ENCODE measurements at places on chromosomes 16 and 17.
A peak's percentile ranks its signal among the peaks of the same experiment; 100 is the strongest.

- no peak for DNase-seq
- peak overlapping the region; percentile 82 for H3K27ac ChIP-seq
- H3K36me3 ChIP-seq, result peaks cover 5% of the 10 kb centered on the region
- H3K4me1 ChIP-seq, result peaks cover 31% of the 10 kb centered on the region
These were observed 913 bp downstream of the CDIP1 start for GRCh38 chr16:4537376-4538343.

- no peaks in the 10 kb centered on the region for H3K27me3 ChIP-seq
- H3K4me1 ChIP-seq, result peaks cover 61% of the 10 kb centered on the region
- H3K36me3 ChIP-seq, result peaks cover 12% of the 10 kb centered on the region
- no peak for DNase-seq
These were observed 135.4 kb downstream of the CLEC16A start for GRCh38 chr16:11079652-11080187.

- DNase-seq, result no peak
- no peaks in the 10 kb centered on the region for H3K4me1 ChIP-seq
- H3K36me3 ChIP-seq, result no peaks in the 10 kb centered on the region
- no peak overlapping the region for H3K27ac ChIP-seq
These were observed 476.8 kb upstream of the CDH11 start for GRCh38 chr16:65598621-65599020.

DNA sequence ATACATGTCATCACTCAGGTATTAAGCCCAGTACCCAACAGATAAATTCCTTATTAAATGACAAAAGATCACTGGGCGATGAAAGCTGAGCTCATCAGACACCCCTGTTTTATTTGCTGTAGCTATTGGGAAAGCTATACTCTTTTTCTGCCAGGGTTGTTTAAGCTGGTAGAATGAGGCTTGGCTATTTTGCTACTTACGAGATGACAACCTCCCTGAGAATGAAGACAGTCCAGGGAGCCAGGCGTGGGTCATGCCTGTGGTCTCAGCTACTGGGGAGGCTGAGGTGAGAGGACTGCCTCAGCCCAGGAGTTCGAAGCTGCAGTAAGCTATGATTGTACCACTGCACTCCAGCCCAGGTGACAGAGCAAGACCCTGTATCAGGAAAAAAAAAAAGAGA, 4.3 kb upstream of the SH2B1 start:
- no peak for DNase-seq
- no peaks in the 10 kb centered on the region for H3K36me3 ChIP-seq
- H3K4me3 ChIP-seq, result no peak overlapping the region
- peaks cover 10% of the 10 kb centered on the region for H3K4me1 ChIP-seq
- H3K27me3 ChIP-seq, result no peaks in the 10 kb centered on the region

DNA sequence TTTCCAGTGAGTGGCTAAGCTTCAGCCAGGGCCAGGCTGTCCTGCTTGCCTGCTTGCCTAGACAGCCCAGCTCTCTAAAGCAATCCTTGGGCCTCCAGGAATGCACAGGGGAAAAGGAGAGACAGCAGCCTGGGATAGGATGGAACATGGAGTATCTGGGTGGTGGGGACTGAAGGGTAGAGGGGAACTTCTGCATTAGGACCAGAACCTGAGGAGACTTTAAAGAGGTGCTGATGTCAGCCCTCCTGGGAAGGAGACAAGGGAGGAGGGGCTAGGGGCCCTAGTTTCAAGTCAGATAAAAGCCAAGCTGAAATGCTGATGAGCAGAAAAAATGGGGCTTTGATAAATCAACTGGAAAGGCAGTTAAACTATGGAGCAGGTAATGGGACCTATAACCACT, 1.8 kb downstream of the HOXB7 start:
- no peak for DNase-seq
- peaks cover 30% of the 10 kb centered on the region for H3K4me1 ChIP-seq
- no peaks in the 10 kb centered on the region for H3K36me3 ChIP-seq
- peak overlapping the region; percentile 34 for H3K4me3 ChIP-seq
- H3K27me3 ChIP-seq, result peaks cover 31% of the 10 kb centered on the region
- H3K27ac ChIP-seq, result no peak overlapping the region

DNA sequence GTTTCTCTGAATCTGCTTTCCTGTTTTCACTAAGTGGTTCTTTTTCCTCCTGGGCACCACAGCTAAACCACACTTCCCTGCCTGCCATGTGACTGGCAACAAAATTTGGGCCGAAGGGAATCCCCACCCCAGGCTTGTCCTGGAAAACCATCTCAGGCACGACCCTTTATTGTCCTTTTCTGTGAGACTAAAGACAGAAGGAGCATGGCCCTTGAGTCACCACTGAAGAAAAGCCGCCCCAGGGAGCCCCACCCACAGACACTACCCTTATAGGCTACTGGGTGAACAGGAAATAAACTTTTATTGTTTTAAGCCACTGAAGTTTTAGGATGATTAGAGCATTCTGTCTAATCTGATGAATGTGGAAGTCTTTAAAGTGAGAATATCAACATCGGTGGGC, 88.6 kb upstream of the BRD7 start:
- peaks cover 21% of the 10 kb centered on the region for H3K27me3 ChIP-seq
- H3K4me1 ChIP-seq, result peaks cover 15% of the 10 kb centered on the region
- H3K4me3 ChIP-seq, result peak overlapping the region; percentile 71

GRCh38 chr17:17134051-17134956, 71.8 kb downstream of the PLD6 start:
- H3K27me3 ChIP-seq, result no peaks in the 10 kb centered on the region
- H3K36me3 ChIP-seq, result no peaks in the 10 kb centered on the region
- no peak overlapping the region for H3K4me3 ChIP-seq
- no peak for DNase-seq
- no peaks in the 10 kb centered on the region for H3K4me1 ChIP-seq
- H3K27ac ChIP-seq, result no peak overlapping the region

DNA sequence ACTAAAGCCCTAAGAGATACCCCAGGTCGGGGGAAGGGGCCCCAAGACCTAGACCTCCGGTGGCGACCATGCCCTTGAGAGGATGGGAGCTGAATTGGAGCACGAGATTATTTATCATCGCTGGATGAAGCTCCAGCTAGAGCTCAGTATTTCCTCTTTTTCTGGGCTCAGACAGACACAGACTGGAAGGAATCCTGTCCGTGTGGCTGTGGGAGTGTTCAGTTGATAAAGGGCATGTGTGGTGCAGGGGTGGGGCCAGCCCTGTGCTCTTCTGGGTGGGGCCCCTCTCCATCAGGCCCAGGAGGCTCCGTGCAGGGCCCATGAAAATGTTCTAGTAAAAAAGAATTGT, 6.3 kb upstream of the CBX4 start:
- H3K27ac ChIP-seq, result no peak overlapping the region
- no peaks in the 10 kb centered on the region for H3K36me3 ChIP-seq
- H3K27me3 ChIP-seq, result peaks cover 25% of the 10 kb centered on the region

DNA sequence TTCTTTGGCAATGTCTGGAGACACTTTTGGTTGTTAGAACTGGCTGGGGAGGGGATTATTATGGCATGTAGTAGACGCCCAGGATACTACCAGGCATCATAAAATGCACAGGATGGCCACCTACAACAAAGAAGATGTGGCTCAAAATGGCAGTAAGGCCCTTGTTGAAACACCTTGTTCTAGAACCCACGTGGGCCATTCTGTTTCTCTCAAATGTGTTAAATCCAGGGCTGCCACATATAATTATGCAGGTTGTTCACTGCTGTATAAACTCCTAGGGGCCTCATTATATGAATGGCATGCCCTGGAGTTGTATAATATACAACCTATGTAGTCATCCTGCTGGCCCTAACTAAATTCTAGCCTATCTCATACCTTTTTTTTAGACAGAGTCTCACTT, 123.5 kb upstream of the HAS3 start:
- no peaks in the 10 kb centered on the region for H3K4me1 ChIP-seq
- no peak overlapping the region for H3K4me3 ChIP-seq
- no peak for DNase-seq

- H3K36me3 ChIP-seq, result no peaks in the 10 kb centered on the region
- DNase-seq, result no peak
- peaks cover 27% of the 10 kb centered on the region for H3K4me1 ChIP-seq
- peak overlapping the region; percentile 88 for H3K27ac ChIP-seq
These were observed 3.1 kb upstream of the EPOP start for GRCh38 chr17:38677819-38678218.

DNA sequence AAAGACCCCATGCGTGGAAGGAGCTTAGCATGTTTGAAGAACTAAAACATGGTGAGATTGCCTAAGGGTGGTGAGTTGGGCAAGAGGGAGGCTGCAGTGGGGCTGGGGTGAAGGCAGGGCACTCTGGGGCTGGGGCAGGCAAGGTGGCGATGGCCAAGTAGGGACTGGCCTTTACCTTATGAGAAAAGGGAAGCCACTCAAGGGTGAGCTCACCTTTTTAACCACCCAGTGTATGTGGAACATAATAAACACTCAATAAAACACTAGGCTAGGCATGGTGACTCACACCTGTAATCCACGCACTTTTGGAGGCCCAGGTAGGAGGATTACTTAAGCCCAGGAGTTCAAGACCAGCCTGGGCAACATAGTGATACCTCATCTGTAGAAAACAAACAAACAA, 37.7 kb downstream of the LYRM9 start:
- H3K27ac ChIP-seq, result no peak overlapping the region
- H3K27me3 ChIP-seq, result peaks cover 7% of the 10 kb centered on the region
- H3K4me1 ChIP-seq, result no peaks in the 10 kb centered on the region
- no peak for DNase-seq
- H3K36me3 ChIP-seq, result no peaks in the 10 kb centered on the region
- no peak overlapping the region for H3K4me3 ChIP-seq

DNA sequence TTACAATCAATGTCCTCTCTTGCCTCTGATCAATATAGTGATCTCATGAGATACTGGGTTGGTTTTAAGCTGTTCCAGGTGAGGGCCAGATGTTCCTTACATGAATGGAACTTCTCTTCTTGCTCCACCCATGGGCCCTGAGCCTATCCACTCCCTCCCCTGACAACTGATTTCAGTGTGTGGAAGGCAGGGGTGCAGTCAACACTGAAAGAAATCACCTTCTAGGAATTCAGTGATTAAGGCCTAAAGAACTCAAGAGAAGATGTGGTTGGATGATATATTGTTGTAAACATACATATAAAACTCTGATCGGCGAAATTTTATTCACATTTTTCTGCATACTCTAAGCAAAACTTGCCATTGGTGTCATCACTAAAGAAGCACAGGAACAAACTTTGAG, 6.7 kb upstream of the GOSR2 start:
- H3K4me3 ChIP-seq, result no peak overlapping the region
- H3K27ac ChIP-seq, result no peak overlapping the region
- H3K4me1 ChIP-seq, result no peaks in the 10 kb centered on the region
- peaks cover 5% of the 10 kb centered on the region for H3K27me3 ChIP-seq

GRCh38 chr17:17749921-17750320, 68.7 kb downstream of the RAI1 start:
- peak overlapping the region; percentile 92 for H3K27ac ChIP-seq
- peak overlapping the region; percentile 70 for H3K4me3 ChIP-seq
- no peaks in the 10 kb centered on the region for H3K27me3 ChIP-seq
- peaks cover 41% of the 10 kb centered on the region for H3K4me1 ChIP-seq

DNA sequence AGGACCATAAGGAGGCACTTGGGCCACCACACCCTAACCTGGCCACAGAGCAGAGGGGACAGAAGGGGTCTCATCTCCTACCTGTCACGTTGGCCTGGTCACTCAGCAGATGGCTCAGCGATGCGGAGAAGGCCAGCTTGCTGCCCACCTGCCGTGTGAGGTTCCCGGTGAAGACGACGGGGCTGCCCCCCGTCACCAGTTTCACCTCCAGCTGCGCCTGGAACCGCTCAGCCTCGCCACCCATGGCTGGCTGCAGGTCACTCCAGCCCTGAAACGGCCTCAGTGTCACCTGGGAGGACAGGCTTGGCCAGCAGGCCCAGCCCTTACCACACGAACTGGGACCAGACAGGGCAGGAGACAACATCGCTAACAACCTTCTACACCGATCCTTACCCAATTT, 116.8 kb downstream of the RMI2 start:
- peaks cover 3% of the 10 kb centered on the region for H3K4me1 ChIP-seq
- H3K36me3 ChIP-seq, result no peaks in the 10 kb centered on the region
- H3K27ac ChIP-seq, result no peak overlapping the region
- H3K4me3 ChIP-seq, result no peak overlapping the region

DNA sequence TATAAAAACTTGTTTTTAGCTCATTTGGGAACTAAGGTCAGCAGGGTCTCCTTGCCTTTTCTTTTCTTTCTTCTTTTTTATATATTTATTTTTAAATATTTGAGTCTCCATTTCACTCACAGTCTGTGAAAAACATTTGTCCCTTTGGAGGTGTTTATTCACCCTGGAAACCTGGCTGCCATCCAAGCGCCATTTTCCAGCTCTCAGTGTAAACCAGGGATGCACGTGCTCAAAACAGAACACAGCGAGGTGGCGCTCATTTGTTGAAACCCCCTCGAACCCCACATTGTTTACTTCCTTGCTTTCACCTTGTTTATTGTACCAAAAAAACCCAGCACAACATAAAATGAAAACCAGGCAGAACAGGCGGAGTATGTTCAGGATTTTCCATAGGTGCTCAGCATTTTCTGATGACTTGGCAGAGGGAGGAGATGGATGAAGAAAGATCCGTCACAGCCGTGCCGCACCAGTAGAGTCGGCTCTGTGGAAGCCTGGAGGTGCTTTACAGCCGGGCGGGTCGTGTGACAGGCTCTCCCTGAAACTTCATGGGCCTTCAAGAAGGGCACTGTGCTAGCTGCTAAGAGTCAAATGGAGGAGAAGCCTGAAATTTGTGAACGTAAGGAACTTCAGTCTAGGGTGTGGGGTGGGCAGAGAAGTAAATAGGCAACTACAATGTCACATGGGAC, 284.4 kb downstream of the FOXL1 start:
- H3K4me3 ChIP-seq, result no peak overlapping the region
- H3K4me1 ChIP-seq, result no peaks in the 10 kb centered on the region
- DNase-seq, result no peak
- no peak overlapping the region for H3K27ac ChIP-seq
